ENCODE measurements at places on chromosomes 12 and 14. TPM values are rescaled to one million over a fixed set of nuclear protein-coding genes. Genes with fewer than 3 reads are reported as not detected.

GRIP1 gene
- 0.60 TPM for polyA plus RNA-seq

ZNF140 gene
- polyA plus RNA-seq: 26.0 TPM

CRIP2 gene
- polyA plus RNA-seq: 124 TPM

KRT77 gene
- polyA plus RNA-seq: not detected

SLC38A4 gene
- not detected for polyA plus RNA-seq

LHX5 gene
- polyA plus RNA-seq: not detected

MYF5 gene
- polyA plus RNA-seq: not detected

LMO3 gene
- not detected for polyA plus RNA-seq

IFNG gene
- 0.83 TPM for polyA plus RNA-seq

CALM1 gene
- 2,479 TPM for polyA plus RNA-seq

RPS6KL1 gene
- 2.2 TPM for polyA plus RNA-seq

PROX2 gene
- polyA plus RNA-seq: 0.21 TPM

LRTM2 gene
- not detected for polyA plus RNA-seq

EIF2S1 gene
- polyA plus RNA-seq: 135 TPM

PITPNM2 gene
- polyA plus RNA-seq: 4.0 TPM

RNASE1 gene
- not detected for polyA plus RNA-seq

TEX52 gene
- polyA plus RNA-seq: not detected

ZC3H14 gene
- polyA plus RNA-seq: 50.8 TPM

CSRP2 gene
- 0.44 TPM for polyA plus RNA-seq

DUSP6 gene
- polyA plus RNA-seq: 12.8 TPM

MTA1 gene
- 2.9 TPM for polyA plus RNA-seq

ABCD2 gene
- polyA plus RNA-seq: 8.8 TPM

CDCA3 gene
- polyA plus RNA-seq: 1.7 TPM

POLE gene
- polyA plus RNA-seq: 2.9 TPM

KRT72 gene
- polyA plus RNA-seq: not detected

PLEKHA5 gene
- 2.4 TPM for polyA plus RNA-seq

CLEC2D gene
- 223 TPM for polyA plus RNA-seq

NPFF gene
- not detected for polyA plus RNA-seq

SPSB2 gene
- 19.2 TPM for polyA plus RNA-seq

NPAS3 gene
- polyA plus RNA-seq: not detected

IRF2BPL gene
- polyA plus RNA-seq: 3.2 TPM

PPP2R5C gene
- 244 TPM for polyA plus RNA-seq

ATP2B1 gene
- polyA plus RNA-seq: 51.1 TPM

RAPGEF3 gene
- not detected for polyA plus RNA-seq

CCDC175 gene
- polyA plus RNA-seq: not detected

TSHR gene
- 4.4 TPM for polyA plus RNA-seq

SLC8A3 gene
- not detected for polyA plus RNA-seq

GPX2 gene
- 0.94 TPM for polyA plus RNA-seq

NANOG gene
- polyA plus RNA-seq: not detected

ASIC1 gene
- 0.47 TPM for polyA plus RNA-seq
